Activated B cell treated with CpG ODN at 0.5 μM for 24 hours (primary cell): ENCODE measurements at places on chromosomes 2 and 18.
A peak's percentile ranks its signal among the peaks of the same experiment; 100 is the strongest.

- H3K27ac ChIP-seq: no peak overlapping the region
These were observed 33.5 kb downstream of the LOXHD1 start for GRCh38 chr18:46623541-46623940.

DNA sequence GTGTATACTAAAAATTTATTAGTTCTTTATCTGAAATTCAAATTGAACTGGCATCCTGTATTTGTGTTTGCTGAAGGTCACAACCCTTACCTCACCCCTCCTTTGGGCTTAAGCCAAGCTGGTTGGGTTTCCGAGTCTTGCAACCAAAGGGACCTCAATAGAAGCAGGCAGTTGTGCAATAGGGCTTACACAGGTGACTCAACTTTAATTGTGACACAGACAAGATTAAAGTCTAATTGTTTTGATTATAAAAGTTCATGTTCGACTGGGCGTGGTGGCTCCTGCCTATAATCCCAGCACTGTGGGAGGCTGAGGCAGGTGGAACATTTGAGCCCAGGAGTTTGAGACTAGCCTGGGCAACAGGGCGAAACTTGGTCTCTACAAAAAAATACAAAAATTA lies 71.5 kb downstream of the RAB31 start:
- no peak for DNase-seq
- no peaks in the 10 kb centered on the region for H3K27me3 ChIP-seq
- peaks cover 29% of the 10 kb centered on the region for H3K36me3 ChIP-seq
- no peaks in the 10 kb centered on the region for H3K4me1 ChIP-seq
- H3K4me3 ChIP-seq: no peak overlapping the region

- no peaks in the 10 kb centered on the region for H3K27me3 ChIP-seq
- H3K4me1 ChIP-seq: no peaks in the 10 kb centered on the region
- H3K27ac ChIP-seq: no peak overlapping the region
- no peak for DNase-seq
- no peak overlapping the region for H3K4me3 ChIP-seq
These were observed 1108.1 kb downstream of the TSN start for GRCh38 chr2:122863532-122863931.

GRCh38 chr2:226079671-226080181 lies 680.2 kb downstream of the NYAP2 start:
- no peak overlapping the region for H3K4me3 ChIP-seq
- no peaks in the 10 kb centered on the region for H3K27me3 ChIP-seq
- no peaks in the 10 kb centered on the region for H3K36me3 ChIP-seq

GRCh38 chr2:64795024-64795592 lies 141.4 kb upstream of the SERTAD2 start:
- H3K4me1 ChIP-seq: peaks cover 7% of the 10 kb centered on the region
- DNase-seq: no peak
- no peak overlapping the region for H3K4me3 ChIP-seq
- no peaks in the 10 kb centered on the region for H3K27me3 ChIP-seq

GRCh38 chr2:100427627-100428258 lies 10.3 kb upstream of the CHST10 start:
- no peak overlapping the region for H3K27ac ChIP-seq
- H3K27me3 ChIP-seq: peaks cover 10% of the 10 kb centered on the region
- H3K4me3 ChIP-seq: no peak overlapping the region
- no peaks in the 10 kb centered on the region for H3K36me3 ChIP-seq

DNA sequence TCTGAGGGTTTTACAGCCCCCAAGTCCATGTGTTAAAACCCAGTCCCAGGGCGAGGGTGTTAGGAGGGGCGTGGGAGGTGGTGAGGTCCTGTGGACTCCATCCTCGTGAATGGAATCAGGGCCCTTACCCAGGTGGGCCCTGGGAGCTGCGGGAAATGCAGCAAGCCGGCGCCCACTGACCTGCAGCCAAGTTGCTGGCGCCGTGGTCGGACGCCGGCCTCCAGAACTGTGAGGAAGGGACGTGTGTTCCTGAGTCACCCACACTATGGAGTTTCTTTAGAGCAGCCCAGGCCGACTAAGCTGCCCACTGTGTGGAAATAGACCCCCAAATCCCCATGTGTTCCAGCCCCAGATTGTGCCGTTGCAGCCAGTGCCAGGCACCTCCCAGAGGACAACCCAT lies 26.4 kb downstream of the CTDP1 start:
- no peaks in the 10 kb centered on the region for H3K4me1 ChIP-seq
- H3K4me3 ChIP-seq: no peak overlapping the region
- peaks cover 79% of the 10 kb centered on the region for H3K36me3 ChIP-seq

DNA sequence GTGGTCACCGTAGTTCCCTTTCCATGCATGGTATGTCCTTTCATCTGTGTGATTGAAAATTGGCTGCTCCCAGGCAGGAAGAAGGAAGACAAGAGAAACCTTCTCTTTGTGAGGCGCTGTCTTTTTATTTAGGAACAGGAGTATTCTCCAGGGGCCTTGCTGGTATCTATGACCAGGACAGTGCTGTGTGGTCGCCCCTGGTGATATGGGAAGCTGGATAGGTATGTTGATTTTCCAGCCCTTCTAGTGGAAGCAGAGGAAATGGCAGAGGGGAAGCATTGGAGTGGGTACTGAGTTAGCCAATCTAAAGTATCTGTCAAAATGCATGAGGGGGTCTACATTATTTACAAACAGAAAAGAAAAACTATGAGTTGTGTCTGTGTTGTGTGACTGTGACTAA lies 226.6 kb downstream of the MTX2 start:
- peaks cover 42% of the 10 kb centered on the region for H3K4me1 ChIP-seq
- H3K4me3 ChIP-seq: no peak overlapping the region
- H3K27me3 ChIP-seq: peaks cover 8% of the 10 kb centered on the region
- DNase-seq: no peak
- no peak overlapping the region for H3K27ac ChIP-seq
- H3K36me3 ChIP-seq: no peaks in the 10 kb centered on the region

DNA sequence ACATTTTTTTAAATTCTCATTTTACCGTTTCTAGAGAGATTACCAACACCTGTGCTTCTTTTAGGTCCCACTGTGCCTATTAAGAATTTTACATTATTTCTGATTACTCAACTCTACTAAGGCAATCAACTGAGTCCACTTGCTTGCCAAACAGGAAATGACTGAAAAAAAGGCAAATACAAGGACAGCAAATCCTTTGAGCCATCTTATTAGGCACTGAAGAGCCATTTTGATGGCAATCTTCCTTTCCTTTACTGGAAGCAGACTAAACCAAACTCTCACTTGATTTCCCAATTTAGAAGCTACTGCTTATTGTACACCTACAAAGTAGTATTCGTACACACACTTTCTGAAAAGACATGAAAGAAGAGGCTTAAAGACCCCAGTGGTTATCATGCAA lies 121.4 kb upstream of the COL3A1 start:
- DNase-seq: no peak
- no peak overlapping the region for H3K4me3 ChIP-seq
- no peaks in the 10 kb centered on the region for H3K4me1 ChIP-seq
- no peaks in the 10 kb centered on the region for H3K27me3 ChIP-seq

DNA sequence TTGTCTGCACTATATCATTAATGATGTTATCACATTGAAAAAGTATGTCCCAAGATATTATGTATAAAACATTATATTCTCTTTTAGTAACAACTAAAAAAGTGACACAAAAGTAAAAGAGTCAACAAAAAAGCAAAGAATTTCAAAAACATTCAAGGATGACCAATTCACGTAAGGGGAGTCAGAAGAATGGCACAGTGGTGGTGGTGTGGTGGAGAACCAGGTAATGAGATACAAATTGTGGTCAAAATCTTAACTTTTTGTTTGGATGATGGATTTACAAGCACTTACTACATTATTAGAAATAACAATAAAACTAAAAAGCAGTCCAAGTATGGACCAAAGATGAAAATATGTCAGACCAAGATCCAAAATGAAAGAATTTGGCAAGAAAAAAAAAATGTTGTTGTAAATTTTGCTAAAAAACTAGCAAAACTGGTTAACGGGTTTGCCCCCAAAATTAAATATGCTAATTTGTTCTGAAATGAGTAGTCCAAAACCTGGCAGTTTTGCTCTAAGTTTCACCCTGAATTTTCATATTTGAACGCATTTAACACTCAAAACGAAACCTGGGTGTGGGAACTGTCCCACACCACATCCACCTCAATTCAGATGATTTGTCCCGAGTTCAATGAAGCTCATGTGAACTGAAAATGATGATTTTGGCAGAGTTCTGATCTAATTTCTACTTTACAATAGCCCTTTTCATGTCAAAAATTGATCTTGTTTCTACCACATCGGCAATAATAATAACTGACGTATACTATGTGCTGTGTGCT lies 135.8 kb downstream of the IKZF2 start:
- peak overlapping the region; percentile 85 for H3K27ac ChIP-seq
- DNase-seq: no peak
- H3K36me3 ChIP-seq: peaks cover 16% of the 10 kb centered on the region
- no peaks in the 10 kb centered on the region for H3K27me3 ChIP-seq
- H3K4me1 ChIP-seq: peaks cover 38% of the 10 kb centered on the region
- H3K4me3 ChIP-seq: peak overlapping the region; percentile 68

- DNase-seq: no peak
- no peaks in the 10 kb centered on the region for H3K36me3 ChIP-seq
- H3K4me1 ChIP-seq: no peaks in the 10 kb centered on the region
- H3K27ac ChIP-seq: no peak overlapping the region
These were observed 33.9 kb downstream of the FN1 start for GRCh38 chr2:215401896-215402379.

DNA sequence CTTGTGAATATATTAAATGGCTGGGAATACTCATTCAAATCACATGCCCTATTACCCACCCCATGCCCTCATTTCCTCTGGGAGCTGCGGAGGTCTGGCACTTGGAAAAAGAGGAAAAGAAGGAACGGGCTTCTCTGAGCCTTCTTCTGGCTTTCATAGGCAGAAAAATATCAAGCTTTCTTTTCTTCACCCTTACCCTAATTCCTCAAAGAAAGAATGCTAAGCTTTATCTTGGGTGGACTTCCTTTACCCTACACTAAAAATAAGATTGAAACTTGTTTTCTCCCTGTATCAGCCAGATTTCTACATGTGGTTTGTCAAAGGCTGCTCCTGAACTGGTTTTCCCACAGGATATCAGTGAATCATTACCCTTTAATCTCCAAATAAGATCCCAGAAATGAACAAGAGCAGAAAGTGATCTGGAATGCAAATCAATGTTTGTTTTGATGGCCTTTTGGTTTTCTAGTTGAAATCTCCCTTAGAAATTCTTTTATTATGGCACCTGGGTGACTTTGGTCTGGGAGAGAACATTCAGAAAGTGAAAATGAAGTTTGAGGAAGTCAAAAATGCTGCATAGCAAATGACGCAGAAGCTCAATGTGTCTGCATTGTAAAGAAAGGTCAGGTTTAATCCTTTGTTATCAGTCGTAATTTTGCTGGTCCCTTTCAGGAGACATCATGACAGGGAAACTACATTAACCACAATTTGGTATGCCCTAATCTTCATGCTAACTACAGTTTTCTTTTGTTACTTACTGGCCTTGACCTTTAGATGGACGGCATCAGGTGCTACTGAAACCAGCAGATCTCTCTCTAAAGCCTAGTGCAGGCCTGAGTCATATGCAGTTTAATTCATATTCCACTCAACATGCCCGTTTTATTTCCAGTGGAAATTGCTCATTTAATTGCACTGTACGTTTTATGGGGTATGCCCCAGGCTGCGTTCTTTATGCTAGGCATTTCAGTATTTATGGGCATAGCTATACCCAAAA lies 46.6 kb upstream of the HNRNPA3 start:
- H3K4me3 ChIP-seq: peak overlapping the region; percentile 75
- H3K27me3 ChIP-seq: no peaks in the 10 kb centered on the region

- peak overlapping the region; percentile 29 for H3K4me3 ChIP-seq
- H3K4me1 ChIP-seq: peaks cover 13% of the 10 kb centered on the region
- peak overlapping the region; percentile 50 for H3K27ac ChIP-seq
- no peaks in the 10 kb centered on the region for H3K36me3 ChIP-seq
These were observed 229.2 kb downstream of the LDLRAD4 start for GRCh38 chr18:13447621-13448334.

DNA sequence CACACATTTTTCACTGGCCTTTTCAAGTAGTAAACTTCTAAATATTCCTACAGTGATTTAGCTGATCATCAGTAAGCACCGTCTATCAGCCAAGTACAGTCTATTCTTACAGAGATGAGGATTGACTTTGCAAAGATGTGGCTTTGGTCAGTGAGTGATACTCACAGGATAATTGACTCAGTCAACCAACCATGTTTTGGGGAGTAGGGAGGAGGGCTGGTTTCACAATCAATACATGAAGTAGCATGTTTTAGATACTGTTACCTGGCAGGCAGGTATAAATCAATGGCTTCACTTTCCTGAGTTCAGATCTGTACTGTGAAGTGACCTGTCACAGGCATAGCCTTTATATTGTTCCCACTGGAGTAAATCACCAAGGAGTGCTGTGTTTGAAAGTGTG lies 27.2 kb downstream of the OSBPL6 start:
- H3K4me1 ChIP-seq: no peaks in the 10 kb centered on the region
- no peaks in the 10 kb centered on the region for H3K36me3 ChIP-seq
- no peak for DNase-seq
- no peak overlapping the region for H3K27ac ChIP-seq
- peaks cover 26% of the 10 kb centered on the region for H3K27me3 ChIP-seq

DNA sequence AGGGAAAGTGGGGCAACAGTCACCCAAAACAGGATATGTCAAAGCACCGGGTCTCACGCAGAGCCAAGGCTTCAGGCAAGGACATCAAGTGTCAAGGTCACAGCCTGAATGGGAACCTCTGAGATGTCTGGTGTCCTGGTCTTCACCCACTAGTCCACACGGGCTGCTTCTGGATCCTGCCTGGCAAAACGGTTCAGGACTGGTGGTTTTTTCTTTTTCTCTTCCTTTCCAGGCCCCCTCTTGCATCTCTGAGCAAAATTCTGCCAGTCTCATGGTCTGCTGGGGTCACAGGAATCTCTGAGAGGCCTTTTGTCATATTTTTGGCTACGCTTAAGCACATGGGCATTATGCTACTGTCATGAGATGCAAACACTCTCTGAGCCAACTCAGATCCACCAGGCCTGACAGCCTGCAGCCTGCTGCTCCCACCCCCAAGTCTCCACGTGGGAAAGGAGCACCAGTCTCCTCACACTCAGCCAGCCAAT lies 518.2 kb upstream of the ZEB2 start:
- DNase-seq: no peak
- no peaks in the 10 kb centered on the region for H3K36me3 ChIP-seq
- H3K4me1 ChIP-seq: no peaks in the 10 kb centered on the region
- no peak overlapping the region for H3K4me3 ChIP-seq
- H3K27me3 ChIP-seq: no peaks in the 10 kb centered on the region
- H3K27ac ChIP-seq: no peak overlapping the region

- H3K4me1 ChIP-seq: peaks cover 57% of the 10 kb centered on the region
- H3K36me3 ChIP-seq: peaks cover 39% of the 10 kb centered on the region
These were observed 39.3 kb downstream of the AP1S3 start for GRCh38 chr2:223797811-223798721.

- no peaks in the 10 kb centered on the region for H3K36me3 ChIP-seq
- no peaks in the 10 kb centered on the region for H3K4me1 ChIP-seq
- peaks cover 7% of the 10 kb centered on the region for H3K27me3 ChIP-seq
- no peak overlapping the region for H3K4me3 ChIP-seq
These were observed 24.6 kb downstream of the KCNE4 start for GRCh38 chr2:223076573-223076972.
